ENCODE measurements at places on chromosomes 13 and 19.

GRCh38 chr19:39110263-39110967 is 15.2 kb upstream of the PAK4 start:
- DNase-seq, result peak; percentile 52

- DNase-seq, result no peak
These were observed 194.4 kb downstream of the GGACT start for GRCh38 chr13:100394005-100394695.

- peak; percentile 83 for DNase-seq
These were observed 83.1 kb downstream of the ALOX5AP start for GRCh38 chr13:30818323-30818960.

- DNase-seq, result no peak
These were observed 9.7 kb downstream of the HSD17B14 start for GRCh38 chr19:48826606-48827020.

- no peak for DNase-seq
These were observed 392 bp upstream of the ZNF548 start for GRCh38 chr19:57389194-57389729.

GRCh38 chr13:59677966-59678814 is 485.5 kb downstream of the DIAPH3 start:
- peak; percentile 67 for DNase-seq

GRCh38 chr13:50171590-50172282 is 156.5 kb downstream of the KCNRG start:
- DNase-seq, result no peak

GRCh38 chr13:93172109-93172508 is 54.5 kb upstream of the GPC6 start:
- DNase-seq, result no peak

DNA sequence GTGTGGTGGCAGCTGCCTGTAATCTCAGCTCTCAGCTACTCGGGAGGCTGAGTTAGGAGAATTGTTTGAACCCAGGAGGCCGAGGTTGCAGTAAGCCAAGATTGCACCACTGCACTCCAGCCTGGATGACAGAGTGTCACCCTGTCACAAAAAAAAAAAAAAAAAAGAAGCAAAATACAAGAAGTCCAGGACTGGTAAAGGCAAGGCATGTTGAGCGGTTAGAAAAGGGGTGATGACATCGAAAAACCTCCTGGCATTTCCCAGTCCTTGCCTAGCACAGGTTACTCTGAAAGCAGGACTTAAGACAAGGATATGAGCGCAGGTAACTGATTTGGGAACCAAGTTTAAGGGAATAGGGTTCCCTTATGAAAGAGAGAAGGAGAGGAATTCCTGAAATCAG is 2.5 kb upstream of the LILRB4 start:
- no peak for DNase-seq

DNA sequence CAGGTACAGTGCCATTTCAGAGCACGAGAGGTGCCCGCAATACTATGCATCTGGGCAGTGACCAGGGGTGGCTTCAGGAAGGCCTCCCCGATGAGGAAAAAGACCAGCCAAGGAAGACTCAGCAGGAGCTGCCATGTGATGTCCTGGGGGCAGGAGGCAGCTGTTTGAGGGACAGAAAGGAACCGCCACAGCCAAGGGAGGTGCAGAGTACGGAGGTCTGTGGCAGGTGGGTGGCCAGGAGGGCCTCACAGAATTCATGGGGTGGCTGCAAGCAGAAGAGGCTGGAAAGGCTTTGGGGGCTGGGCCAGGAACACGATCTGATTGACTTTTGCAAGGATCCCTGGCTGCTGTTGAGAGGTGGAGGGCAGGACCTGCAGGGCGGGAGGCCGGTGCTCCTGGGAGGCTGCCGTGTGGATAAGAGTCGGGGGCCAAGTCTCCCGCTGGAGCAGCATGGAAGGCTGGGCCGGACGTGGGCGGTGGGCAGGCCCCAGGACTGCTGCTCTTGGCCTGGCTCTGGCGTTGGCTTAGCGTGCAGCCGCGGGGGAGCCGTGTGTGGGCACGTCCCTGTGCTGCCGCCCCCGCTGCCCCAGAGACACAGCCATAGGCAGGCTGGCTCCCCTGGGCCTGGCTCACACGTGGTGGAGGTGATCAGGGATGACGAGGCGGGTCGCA is 29.1 kb downstream of the CEBPA start:
- DNase-seq, result no peak

GRCh38 chr19:29255912-29256311 is 43.0 kb upstream of the UQCRFS1 start:
- DNase-seq, result no peak

DNA sequence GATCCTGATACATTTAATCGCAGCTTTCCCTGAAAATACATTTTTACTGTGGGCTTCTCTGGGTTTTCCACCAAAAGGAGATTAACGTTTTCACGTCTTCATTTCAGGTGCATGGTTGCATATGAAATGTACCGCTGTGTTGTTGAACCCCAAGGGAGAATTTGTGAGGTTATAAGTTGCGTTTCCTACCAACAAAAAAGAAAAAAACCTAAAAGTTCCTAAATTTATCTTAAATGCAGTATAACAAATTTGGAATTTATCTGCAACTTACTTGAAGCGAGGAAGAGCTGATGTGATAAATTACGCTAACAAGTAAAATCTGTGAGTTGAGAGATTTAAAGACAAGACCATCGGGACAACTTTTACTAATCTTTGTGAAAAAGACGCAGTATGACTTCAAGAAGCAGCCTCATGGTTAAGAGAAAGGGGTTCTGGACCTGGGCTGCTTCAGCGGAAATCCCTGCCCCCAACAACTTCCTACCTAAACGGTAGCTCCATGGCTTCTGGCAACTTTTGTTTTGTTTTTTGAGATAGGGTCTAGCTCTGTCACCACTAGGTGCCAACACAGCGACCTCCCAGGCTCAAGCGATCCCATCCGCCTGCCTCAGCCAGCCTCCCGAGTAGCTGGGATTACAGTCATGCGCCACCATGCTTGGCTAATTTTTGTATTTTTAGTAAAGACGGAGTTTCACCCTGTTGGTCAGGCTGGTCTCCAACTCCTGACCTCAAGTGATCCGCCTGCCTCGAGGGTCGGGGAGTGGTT is 958 bp upstream of the OBI1 start:
- peak; percentile 33 for DNase-seq

DNA sequence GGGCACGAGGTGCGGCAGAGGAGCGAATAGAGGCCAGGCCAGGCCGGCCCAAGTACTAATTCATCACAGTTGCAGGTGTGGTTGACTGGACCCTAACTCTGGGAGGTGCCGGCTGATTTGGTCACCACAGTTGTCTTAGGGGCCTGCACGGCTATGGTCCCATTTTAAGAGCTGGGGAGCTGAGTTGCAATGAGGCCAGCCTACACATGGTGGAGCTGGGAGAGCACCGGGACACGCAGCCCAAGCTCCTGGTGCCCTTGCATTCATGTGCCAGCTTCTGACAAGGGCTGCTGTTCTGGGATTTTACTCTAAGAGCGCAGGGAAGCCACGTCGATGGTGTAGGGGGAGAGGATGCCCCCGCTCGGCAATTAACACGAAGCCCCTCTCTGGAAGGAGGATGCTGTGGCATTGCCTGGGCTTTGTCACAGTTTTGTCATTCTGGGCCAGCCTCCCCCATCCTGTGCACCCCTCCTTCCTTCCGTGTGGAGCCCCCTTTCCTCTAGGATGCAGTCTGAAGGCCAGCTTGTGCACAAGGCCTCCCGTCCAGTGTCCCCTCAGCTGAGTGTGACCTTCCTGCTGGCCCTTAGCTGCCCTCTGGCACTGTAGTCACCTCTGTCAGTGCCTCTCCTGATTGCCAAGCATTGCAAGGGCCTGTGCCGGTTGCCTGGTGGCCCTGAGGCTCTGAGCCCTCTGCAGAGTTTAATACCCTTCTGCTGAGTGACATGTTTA is 109.4 kb upstream of the C1QTNF9B start:
- DNase-seq, result no peak

GRCh38 chr13:22320991-22321390 is 650.1 kb downstream of the FGF9 start:
- peak; percentile 25 for DNase-seq

GRCh38 chr13:111893071-111893606 is 173.8 kb upstream of the SOX1 start:
- DNase-seq, result peak; percentile 13

- peak; percentile 88 for DNase-seq
These were observed 7.6 kb downstream of the MBD3L2B start for GRCh38 chr19:7013678-7014077.

DNA sequence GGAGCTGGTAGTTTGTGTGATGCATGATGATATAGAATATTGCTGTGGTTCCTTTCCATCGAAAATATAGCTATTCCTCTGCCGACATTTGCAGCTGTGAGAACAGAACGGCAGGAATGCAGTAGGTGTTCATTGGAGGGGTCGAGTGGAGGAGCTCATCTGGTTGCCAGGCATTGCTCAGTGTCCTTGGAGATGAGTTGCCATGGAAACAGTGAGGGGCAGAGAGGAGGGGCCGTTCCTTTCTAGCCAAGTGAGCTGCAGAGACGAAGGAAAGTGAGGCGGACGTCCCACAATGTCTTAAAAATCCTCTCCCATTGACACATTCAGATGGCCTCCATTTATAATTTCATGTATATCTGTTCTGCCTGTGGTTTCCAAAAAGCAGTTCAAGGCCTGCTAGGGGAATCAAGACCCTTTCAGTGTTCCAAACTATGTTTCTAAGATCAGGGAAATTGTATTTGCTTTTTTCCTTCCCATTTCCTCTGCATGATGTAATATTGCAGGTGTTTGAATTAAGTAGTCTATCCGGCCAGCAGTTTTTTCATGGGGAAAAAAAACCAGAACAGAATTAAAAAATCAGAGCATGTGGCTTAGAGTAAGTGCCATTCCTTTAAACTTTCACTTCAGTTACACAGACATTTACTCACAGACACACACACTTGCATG is 41.2 kb upstream of the ZNF835 start:
- no peak for DNase-seq

- no peak for DNase-seq
These were observed 32.1 kb downstream of the TSHZ3 start for GRCh38 chr19:31317093-31317492.

DNA sequence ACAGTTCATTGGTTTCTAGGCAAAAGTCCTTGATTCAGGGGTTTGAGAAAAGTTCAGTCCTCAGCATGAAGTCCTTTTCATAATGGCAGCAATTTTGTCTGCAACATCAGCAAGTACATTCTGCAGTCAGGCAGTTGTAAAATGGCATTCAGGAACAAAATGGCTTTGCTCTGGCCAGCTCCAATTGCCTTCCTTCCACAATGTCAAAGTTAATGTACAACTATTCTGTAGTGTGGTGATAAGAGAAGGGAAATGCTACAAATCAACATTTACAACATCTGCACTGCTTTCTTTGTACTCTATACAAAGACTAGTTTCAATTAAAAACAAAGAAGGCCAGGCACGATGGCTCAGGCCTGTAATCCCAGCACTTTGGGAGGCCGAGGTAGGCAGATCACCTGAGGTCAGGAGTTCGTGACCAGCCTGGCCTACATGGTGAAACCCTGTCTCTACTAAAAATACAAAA is 1.8 kb upstream of the NEK3 start:
- DNase-seq, result no peak
